NCI-H226 (cell line): ENCODE measurements at places on chromosomes 16 and 17.

GRCh38 chr16:23310744-23311143 lies 8.6 kb downstream of the SCNN1B start:
- no peak for DNase-seq

GRCh38 chr16:4935241-4935855 lies 1.6 kb downstream of the PPL start:
- peak; percentile 89 for DNase-seq

DNA sequence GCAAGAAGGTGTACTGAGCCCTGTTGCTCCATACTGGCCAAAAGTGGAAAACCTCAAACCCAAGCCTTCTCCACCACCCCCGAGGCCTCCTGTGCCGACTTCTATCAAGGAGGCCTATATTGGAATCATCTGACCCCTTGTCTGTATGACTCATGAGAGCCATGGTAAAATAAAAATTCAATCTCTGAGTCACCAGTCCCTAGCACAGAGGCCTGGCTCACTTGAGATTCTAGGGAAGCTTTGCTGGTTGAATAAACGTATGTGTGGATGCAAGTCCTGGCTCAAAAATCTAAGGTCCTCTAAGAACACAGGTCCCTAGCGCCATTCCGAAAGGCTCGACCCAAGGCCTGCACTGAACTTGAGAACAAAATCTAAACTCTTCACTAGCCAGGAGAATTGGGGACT lies 15.0 kb downstream of the NSMCE1 start:
- peak; percentile 80 for DNase-seq

DNA sequence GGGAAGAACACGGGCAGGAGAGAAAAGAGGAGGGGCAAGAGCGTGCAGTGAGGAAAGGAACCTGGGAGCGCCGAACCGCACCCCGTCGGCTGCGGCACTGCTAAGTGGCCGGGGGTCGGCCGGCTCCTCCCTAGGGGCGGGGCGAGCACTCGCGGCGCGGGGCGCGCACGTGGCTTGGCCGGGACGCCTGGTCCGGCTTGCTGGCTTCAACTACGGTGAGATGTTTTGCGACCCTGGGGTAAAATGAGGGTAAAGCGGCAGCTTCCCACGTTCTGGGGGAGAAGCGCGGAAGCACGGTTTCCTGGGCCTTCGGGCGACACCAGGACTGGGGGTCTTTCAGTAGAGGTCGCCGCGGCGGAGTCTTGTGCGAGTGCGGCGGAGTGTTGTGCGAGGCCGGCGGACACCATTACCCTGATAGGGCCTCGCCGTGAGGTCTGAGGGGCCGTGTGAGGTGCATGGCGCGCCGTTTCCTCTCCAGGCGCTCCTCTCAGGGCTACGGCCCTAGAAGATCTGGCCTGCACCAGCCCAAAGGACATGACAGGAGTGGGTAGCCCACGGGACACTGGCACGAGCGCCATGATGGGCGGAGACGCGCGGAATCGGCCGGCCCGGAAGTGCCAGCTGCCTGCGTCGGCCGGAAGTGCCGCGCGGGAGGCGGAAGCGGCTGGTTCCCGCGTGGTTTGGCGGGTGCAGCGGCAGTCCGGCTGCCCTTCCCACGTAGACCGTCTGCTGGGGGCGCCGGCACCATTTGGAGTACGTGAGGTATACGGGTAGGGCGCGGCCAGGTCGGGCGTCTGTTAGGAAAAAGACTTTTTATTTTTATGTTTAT lies at the start of the genes MYO19 and PIGW:
Gene MYO19, minus strand, starts transcription at position 29 of the 829 bp plus-strand sequence. CDS start 2,330 bp downstream, outside the sequence.
Gene PIGW, plus strand, starts transcription at position 148 of the 829 bp plus-strand sequence. CDS start 2,115 bp downstream, outside the sequence.
- peak; percentile 92 for DNase-seq

- no peak for DNase-seq
Measured at GRCh38 chr16:58502217-58502921, 2.4 kb downstream of the NDRG4 start.

- no peak for DNase-seq
Measured at GRCh38 chr16:57137566-57138273, 45.3 kb downstream of the CPNE2 start.

GRCh38 chr16:67030221-67030962 lies 1.4 kb downstream of the CBFB start:
- no peak for DNase-seq

GRCh38 chr16:14007450-14007849 lies 63.7 kb upstream of the MRTFB start:
- peak; percentile 41 for DNase-seq

DNA sequence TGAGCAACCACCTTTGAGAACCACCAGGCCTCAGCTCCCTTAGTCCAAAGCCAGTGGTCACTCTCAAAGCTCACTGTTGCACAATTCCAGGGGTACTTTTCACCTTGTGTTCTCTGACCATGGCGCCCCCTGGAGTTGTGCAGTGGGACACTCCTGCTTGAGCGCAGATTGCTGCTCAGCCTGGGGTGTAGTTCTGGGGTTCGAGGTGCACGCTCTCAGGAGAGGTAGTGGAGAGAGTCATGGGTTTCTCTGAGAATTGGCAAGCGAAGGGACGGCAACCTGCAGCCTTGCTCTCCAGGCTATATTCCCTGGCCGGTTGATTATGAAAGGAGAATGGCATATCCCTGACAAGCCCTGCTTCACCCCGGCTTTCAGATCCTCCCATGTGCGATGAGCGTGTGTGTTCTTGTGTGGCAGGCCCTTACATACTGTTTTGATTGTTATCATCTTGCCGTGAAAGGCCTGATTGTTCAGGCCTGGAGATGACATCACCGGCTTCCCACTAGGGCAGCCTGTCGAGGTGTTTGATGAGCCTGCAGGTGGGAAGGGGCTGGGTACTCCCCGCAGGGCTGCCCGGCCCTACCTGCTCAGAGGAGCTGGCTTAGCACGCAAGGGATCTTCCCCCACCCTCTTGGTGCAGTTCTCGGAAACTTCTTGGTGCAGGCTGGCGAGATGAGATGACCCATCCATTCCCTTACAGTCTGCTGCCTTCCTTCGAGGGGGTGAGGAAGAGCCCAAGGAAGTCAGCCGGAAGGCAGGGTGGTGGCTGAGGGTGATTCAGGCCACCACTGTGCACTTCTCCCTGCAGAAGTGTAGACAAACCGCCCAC lies 431.2 kb downstream of the SLC39A11 start:
- DNase-seq = no peak

DNA sequence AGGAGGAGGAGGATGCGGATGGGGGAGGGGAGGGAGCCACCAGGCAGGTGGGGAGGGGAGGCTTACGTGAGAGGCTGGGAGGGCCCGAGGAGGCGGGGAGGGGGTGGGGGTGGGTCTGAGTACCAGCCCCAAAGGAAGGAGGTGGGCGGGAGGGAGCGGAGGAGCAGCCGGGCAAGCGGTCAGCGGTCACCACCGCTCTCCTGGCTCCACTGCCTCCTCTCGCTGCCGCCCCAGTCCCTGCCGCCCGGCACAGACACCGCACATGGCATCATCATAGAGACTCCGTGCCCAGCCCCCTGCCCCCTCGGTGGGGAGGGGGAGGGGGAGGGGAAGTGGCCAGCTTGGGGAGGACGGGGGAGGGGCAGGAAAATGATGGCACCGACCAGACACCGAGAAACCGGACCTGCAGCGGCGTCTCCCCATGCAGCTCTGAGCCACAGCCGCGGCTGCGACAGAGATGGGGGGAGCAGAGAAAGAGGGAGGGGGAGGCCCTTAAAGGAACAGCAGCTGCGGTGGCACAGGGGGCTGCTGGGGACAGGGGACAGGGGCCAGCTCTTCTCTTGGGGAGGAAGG lies at the start of gene TLCD3B:
Gene TLCD3B, minus strand, starts transcription at position 431 of the 573 bp plus-strand sequence. CDS start 744 bp downstream, outside the sequence.
- DNase-seq = no peak

- DNase-seq = no peak
Measured at GRCh38 chr16:75494184-75494583, 1.1 kb downstream of the CHST6 start.

DNA sequence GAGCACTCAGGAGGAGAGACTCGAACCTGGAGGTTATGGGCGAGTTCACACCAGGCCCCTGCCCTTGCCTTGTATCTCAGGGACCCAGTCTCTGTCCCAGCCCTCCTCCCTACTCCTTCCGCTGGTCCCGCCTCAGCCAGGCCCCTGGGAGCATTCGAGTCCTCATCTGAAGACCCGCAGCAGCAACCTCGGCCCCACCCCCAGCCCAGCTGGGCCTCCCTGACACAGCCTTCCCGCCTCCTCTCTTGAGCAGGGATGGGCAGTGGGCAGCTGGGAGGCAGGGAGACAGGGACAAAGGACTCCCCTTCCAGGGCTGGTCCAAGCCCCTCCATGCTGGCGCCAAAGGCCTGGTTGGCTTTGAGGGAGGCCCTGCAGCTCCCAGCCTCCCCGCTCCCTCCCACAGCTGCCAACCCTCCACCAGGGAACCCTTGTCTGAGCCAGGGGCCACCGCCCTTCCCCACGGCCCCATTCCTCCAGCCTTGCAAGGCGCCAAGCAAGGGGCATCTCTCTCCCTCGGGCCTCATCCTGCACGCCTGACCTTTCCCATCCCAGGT lies 15.4 kb upstream of the ZC3H18 start:
- no peak for DNase-seq

GRCh38 chr17:20228860-20229259 lies 219.7 kb downstream of the SPECC1 start:
- DNase-seq = no peak

DNA sequence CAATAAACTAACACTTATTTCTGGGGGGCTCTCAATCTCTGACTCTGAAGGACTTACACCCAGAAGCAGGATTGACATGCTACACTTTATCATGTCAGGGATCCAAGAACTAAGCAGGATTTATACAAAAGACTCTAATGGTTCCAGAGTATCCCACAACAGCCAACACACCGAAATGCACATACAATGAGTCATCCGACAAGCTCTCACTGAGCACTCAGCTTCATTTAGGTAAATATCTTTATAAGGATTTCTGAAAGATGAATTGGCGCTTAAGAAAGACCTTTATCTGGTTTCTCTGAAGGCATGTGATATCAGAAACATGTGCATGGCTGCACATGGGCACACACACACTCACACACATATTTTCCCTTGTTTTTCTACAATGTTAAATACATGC lies 77.2 kb downstream of the TOX3 start:
- DNase-seq = no peak

- DNase-seq = no peak
Measured at GRCh38 chr16:57470711-57471110, 8.2 kb downstream of the POLR2C start.

GRCh38 chr16:74774223-74775139 lies at the start of gene FA2H:
Gene FA2H, minus strand, starts transcription at chr16:74774820. Its CDS starts 65 bp downstream, at chr16:74774755.
- peak; percentile 86 for DNase-seq

DNA sequence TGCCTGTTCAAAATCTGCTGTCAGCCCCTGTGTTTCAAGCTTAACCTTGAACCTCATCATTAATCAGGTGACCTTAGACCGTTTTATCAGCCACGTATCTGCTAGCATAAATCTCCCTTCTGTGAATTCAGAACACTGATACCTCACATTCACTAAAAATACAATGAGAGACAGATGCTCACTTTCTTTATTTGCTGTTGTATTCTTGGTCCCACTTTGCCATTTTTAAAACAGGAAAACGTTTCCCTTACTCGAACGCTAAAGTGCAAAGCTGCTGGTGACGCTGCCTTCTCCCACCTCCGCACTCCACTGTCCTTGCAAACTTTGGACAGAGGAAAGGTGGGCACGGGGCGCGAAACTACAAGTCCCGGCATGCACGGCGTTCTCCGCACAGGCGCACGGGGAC lies 220 bp upstream of the ARHGAP44 start:
- no peak for DNase-seq

GRCh38 chr17:8923762-8924161 lies 41.7 kb downstream of the PIK3R5 start:
- no peak for DNase-seq

DNA sequence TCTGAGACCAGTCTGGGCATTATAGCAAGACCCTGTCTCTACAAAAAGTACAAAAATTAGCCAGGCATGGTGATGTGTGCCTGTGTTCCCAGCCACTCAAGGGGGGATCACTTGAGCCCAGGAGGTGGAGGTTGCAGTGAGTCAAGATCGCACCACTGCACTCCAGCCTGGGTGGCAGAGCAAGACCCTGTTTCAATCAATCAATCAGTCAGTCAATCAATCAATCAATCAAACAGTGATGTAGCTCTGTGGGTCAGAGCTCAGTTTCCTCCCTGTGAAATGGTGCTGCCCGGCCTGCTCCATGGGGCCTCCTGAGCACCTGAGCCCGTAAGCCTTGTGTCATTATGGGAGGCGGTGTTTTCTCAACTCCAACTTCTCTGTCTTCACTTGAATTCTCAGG lies 167.1 kb upstream of the CIBAR2 start:
- no peak for DNase-seq

DNA sequence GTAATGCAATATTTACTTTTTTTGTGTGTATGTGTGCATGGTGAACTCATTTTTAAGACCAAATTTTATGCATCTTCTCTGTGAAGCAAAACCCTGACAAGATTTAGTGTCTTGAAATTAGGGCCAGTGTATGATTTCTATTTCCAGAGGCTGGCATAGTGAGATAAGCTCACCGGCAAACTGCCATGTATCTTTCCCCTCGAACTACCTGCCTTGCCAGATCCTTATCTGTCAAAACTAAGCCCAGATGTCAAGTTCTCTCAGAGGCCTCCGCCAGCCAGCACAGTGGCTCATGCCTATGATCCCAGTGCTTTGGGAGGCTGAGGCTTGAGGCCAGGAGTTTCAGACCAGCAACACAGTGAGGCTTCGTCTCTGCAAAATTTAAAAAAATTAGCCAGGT lies 10.0 kb downstream of the USP32 start:
- no peak for DNase-seq

- DNase-seq = peak; percentile 46
Measured at GRCh38 chr16:57530104-57530521, 6.3 kb downstream of the CCDC102A start.

GRCh38 chr16:80752541-80752940 lies 51.9 kb downstream of the CDYL2 start:
- DNase-seq = no peak

GRCh38 chr17:78966910-78967600 lies 12.7 kb downstream of the LGALS3BP start:
- no peak for DNase-seq

DNA sequence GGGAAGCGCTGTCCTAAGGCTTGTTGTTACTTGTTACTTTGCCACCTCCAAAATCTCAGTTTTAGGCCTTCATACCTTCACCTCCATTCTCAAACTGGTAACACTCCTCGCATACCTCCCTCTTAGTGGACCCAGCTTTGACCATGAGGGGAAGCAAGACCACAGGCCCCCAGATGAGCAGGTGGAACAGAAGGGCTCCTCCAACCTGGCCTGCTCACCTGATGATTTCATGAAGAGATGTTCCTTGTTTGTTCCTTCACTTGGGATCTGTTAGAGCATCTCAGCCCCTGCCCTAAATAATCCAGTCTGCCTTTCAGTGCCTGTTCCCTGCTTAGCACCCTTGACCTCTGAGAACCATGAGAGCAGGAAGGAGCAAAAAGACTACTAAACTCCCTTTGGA lies 28.7 kb downstream of the DHX38 start:
- no peak for DNase-seq

GRCh38 chr17:45117334-45117733 lies 15.0 kb downstream of the PLCD3 start:
- DNase-seq = no peak

- no peak for DNase-seq
Measured at GRCh38 chr16:79517156-79517555, 83.4 kb downstream of the MAF start.
